ENCODE measurements at places on chromosomes 2 and 18.

DNA sequence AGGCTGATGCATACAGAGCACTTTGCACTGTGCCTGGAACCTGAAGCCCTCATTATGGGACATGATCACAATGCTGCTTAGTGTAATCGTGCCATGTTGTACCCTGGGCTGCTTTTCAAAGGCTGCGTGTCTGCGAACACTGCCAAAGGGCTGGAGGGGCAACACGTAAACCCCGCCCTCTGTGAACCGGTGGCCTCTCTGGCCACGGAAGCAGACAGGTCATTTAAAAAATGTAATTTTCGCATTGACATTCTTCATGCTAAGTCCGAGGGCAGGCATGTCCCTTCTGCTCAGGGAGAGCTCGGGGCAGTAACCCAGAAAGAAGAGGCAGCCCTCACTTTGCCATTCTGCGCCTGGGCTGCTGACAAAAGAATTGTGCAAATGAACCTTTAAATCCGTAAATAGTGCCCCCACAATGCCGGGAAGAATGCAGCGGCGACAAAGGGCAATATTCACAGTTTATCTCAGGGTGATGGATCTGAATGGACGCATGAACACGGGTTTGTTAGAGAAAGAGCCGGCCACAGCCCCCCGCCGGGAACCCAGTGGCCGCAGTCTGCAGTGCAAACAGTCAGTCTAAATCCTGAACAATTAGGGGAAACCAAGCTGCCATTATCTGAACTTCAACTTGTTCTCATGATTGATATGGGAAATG, 226.1 kb downstream of the MYCN start:
- DNase-seq = no peak

DNA sequence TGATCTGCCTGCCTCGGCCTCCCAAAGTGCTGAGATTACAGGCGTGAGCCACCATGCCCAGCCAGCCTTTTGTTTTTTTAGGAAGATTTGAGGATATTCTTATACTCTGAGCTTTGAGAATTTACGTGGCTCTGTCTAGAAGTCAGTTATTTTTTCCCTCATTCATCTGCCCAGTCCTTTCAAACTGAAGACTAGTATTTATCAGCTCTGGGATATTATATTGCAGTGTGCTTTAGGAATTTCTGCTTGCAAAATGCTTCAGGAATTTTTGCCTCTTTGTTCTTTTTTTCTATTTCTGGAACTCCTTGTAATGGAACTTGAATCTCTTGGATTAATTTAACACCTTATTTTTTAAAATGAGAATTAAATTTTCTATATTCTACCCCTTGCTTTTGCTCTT, 22.6 kb downstream of the ACSL3 start:
- no peak for DNase-seq

GRCh38 chr18:8478166-8478967, 130.9 kb upstream of the RAB12 start:
- no peak for DNase-seq

- DNase-seq = no peak
These were observed 56.7 kb downstream of the MAPK4 start for GRCh38 chr18:50616484-50617048.

- DNase-seq = no peak
These were observed 103.4 kb downstream of the ALMS1 start for GRCh38 chr2:73489053-73489452.
